Stimulated activated CD8-positive, alpha-beta memory T cell treated with anti-CD3 and anti-CD28 coated beads, Interleukin-7, amount 100 ng/mL, for 1 hour (primary cell): ENCODE measurements at places on chromosomes 13 and 19.
A peak's percentile ranks its signal among the peaks of the same experiment; 100 is the strongest.

DNA sequence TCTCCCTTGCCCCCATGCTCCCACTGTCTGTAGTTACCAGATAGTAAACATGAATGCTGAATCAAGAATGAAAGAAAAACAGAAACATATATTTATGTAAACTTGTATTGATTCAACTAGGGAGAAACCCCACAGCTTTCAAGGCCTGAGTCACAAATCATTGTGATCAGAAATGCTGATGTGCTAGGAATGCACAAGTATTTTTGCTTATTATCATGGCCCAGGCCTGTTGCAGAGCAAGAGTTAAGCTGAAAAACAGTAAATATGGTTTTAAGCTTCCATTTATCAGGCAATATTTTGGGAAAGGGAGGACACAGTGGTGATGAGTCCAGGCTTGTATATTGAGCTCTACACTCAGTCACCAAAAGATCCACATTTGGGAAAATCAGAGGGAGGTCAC lies 669.6 kb downstream of the DIAPH3 start:
- no peak for DNase-seq

GRCh38 chr13:113589961-113590339 lies 5.4 kb downstream of the TFDP1 start:
- DNase-seq: no peak

DNA sequence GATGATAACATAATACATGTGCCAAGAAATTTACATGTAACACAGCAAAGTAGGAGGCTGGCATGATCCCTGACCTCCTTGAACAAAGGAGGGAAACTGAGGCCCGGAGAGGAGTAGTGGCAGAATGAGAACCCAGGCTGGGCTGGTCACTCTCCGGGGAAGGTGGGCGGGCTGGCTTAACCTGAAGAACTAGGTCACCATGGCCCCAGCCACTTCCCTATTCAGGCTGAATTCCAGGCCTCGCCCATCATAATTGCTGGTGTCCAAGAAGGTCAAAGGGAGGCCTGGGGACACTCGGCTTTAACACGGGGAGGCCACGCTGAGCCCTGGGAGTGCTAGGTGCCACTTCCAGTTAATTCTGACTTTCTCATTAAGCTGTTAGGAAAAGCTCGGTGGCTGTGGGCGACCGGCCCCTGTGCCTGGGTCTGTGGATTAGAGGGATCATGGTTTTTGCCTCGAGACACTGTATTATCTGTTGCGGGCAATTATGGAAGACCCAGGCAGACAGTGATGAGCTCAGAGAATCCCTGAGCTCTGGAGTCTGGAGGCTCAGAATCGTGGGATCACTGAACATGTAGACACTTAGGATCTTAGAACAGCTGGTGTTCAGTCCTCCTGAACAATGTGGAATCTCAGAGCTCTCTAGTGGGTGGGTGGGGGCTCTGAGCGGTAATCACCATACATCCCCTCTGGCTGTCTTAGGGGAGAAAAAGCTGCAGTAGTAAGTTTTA lies 5.0 kb upstream of the TINCR start:
- DNase-seq: no peak

GRCh38 chr13:55992145-55992544 lies 1148.6 kb upstream of the PRR20A start:
- no peak for DNase-seq

- no peak for DNase-seq
These were observed 2.5 kb downstream of the FTL start for GRCh38 chr19:48967346-48968178.

DNA sequence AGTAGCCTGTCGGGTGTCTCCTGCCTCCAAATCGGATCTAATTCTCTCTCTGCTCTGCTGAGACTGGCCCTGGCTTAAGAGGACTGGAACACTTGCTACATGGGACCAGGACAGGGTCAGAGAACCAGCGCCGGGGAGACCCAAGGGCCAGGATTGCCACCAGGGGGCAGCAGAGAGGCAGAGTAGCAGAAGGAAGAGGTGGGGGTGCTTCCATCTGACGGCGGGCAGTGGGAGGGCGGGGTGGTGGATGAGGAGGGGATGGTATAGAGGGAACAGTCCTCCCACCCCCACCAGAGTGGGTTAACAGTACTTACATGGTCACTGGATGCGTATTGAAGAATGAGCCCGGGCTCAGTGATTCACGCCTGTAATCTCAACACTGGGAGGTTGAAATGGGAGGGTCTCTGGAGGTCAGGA lies 11.9 kb downstream of the SELENOW start:
- DNase-seq: peak; percentile 51

DNA sequence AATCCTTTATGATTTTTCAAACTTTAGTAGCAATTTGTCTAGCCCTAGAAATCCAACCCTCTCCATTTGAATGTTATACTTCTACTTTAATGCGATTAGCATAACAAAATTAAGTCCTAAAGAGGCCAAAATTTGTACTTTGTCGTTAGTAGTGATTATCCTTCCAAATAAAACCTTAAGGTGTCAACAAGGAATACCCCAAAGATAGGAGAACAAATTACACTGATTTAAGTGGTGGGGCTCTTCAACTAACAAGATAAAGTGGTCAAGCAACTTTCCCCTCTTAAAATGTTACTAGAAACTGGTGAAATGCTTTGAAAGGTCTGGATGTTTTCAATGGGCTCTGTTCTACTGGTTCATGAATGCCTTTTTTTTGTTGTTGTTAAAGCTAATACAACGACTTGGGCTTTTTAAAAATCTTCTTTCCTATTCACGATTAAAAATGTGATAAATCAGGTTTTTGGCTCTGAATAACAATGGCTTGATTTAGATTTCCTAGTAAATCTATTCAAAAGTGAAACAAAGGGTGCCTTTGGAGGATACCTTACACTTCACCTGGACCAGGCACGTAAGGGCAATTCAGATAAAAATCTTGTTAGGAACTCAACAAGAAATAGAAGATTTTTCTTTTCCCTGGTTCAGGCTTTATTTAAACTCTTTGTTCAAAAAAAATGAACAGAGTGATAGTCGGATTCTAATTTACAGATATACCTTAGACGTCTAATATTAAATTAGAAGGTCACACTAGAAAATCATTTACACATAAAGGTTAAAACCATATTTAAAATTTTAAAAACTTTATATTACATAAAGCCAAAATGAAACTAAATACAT lies 3.1 kb downstream of the SOX21 start:
- DNase-seq: no peak

GRCh38 chr13:28413999-28414398 lies 80.9 kb downstream of the FLT1 start:
- no peak for DNase-seq

DNA sequence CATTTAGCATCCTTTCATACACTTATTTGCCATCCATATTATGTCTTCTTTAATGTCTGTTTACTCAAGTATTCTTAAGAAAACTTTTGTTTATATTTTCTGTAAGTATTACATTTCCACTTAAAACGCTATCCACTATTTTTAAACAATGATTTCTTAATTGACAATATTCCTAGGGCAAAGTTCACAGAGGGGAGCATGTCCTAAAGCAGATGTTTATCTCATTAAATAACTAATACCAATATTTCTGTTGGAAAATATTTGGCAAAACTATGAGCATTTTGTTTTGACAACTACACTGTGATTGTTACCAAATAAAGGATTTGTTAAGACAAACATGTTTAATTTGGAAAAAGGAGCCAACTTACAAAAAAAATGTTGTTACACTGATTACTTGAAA lies 643.3 kb downstream of the SLITRK5 start:
- no peak for DNase-seq

- no peak for DNase-seq
These were observed 10.2 kb upstream of the DCUN1D2 start for GRCh38 chr13:113500530-113501265.

GRCh38 chr19:56314018-56314380 lies 640 bp downstream of the ZSCAN5A start:
- DNase-seq: peak; percentile 4

DNA sequence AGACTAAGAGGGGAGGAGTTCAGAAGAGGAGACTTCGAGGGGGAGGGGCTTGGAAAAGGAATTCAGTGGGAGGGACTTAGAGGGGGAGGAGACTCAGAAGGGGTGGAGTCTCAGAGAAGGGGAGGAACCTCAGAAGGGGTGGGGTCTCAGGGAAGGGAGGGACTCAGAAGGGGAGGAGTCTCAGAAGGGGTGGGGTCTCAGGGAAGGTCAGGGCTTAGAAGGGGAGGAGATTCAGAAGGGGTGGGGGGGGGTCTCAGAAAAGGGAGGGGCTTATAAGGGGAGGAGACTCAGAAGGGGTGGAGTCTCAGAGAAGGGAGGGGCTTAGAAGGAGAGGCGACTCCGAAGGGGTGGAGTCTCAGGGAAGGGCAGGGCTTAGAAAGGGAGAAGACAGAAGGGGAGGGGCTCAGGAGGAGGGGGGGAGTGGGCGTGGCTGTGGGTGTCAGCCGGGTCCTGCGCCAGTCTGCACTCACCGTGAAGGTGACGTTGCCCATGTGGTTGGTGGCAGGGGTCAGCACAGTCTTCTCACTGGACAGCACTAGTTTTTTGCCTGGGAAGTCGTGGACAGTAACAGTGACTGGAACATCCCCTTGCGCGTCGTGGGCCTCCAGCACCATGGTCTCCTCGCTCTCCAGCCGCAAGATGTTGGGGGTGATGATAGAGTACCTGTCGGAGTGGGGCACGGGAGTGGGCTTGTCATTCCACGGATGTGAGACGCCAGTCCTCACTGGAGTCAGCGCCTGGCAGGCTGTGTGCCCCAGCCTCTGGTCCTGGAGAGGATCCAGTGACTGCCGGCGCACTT lies 1.5 kb downstream of the C3 start:
- no peak for DNase-seq

DNA sequence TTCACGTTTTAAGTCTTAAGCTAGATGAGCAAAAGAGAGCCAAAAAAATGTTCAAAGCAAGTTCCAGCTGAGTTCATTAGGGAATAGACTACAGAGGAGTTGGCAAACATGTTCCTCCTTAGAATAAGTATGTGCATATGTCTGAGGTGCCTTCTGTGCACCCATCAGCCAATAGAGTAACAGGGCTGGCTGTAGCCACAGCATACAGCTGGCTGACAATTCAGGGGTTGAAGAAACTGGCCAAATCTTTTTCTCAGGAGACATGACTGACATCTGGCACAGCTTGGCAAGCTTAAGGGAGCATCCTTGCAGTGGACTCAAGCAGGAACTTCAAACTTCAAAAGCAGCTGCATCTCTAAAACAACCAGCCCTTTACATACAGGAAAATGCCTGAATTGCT lies 414.8 kb upstream of the PCDH20 start:
- DNase-seq: no peak

GRCh38 chr13:99980201-99980823 lies 1.3 kb upstream of the ZIC2 start:
- no peak for DNase-seq

- DNase-seq: no peak
These were observed 1.8 kb downstream of the PTGER1 start for GRCh38 chr19:14473073-14473977.

DNA sequence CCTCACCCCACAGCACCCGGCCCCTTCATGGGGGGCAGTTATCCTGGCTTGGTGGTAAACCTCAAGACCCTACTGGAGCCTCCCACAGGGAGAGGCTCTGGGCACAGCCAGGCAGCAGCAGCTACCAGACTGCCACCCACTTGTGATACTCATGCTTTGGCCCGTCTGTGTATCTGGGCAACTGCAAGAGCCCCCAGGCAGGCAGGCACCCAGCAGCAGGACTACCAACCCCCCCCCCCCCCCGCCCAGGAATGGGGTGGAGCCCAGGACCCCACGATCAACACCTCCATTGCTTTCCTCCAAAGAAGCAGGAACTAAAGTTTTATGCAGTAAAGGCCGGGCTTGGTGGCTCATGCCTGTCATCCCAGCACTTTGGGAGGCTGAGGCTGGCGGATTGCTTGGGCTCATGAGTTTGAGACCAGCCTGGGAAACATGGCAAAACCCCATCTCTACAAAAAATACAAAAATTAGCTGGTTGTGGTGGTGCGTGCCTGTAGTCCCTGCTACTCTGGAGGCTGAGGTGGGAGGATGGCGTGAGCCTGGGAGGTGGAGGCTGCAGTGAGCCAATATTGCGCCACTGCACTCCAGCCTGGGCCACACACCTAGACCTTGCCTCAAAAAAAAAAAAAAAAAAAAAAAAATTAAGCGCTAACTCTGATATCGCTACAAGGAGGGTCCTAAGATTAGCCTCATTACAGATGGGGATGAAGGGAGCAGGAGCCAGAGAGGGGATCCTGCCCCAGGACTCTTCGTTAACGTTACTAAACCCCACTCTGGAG lies 1.1 kb upstream of the LYL1 start:
- no peak for DNase-seq

DNA sequence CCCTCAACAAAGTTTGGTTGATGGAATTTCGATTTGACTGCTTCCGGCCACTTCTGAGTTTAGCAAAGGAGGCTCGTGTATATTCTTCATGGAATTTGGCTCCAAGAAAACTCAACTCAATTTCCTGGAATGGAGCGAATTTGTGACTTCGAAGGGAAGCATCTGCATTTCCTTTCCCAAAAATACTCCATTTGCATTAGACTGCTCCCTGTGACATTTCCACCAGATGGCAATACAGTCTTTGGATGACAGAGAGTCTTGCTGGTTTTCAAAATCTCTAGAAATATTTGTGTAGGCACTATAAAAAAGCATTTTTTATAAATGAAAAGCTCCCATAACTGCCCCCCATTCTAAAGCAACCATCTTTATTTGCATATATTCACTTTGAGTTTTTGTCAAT lies 4.1 kb downstream of the C1QTNF9 start:
- no peak for DNase-seq

DNA sequence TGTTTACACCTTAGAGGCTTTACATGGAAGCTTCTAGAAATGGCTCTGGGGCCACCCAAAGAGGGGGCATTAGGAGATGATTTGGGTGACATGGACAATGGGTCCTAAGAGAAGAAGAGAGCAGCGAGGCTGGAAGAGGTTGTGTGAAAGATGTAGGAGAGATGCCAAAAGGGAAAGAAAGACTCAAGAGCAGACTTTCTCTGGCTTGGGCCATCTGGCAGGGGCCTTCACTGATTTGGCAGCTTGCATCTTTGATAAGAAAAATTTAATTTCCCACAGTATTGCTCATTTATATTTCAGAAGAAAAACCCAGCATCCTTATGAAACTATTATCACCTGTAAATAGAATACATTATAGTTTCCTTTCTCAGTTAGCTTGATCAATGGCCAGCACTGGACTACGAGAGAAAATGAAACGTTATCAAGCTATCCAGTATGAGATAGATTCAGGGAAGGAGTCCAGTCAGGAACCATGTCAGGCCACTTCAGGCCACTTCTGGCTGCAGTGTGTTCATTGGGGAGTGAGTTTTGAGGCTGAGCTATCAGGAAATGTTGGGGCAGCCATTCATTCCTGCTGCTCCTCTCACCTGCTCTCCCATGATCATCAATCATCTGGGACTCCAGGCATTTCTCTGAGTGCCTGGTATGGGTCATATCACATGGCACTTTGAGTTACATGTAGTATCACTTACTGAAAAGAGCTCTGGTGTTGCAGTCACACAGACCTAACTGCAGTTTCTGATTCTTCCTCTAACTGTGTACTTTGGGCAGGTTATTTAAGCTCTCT lies 10.3 kb downstream of the SCEL start:
- DNase-seq: no peak

DNA sequence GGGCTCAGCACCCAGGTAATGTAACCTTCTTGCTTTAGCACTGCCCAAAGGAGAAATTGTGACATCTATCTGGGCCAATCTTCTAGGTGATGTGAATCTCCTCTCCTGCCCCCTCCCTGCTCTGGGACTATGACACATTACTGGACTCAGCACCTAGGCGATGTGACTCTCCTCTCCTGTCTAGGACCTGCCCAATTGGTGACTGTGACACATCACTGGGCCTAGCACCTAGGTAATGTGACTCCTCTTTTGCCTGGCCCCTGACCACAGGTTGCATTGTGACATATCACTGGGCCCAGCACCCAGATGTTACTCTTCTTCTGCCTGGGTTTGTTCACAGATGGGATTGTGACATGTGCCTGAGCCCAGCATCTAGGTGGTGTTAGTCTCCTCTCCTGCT lies 45.0 kb downstream of the ZNF85 start:
- DNase-seq: no peak

GRCh38 chr19:53432088-53432661 lies 391 bp downstream of the ZNF761 start:
- DNase-seq: no peak
